ENCODE measurements at places on chromosomes 6 and 20.
A peak's percentile ranks its signal among the peaks of the same experiment; 100 is the strongest.

GRCh38 chr6:66161546-66162108, 454.6 kb upstream of the EYS start:
- no peak for DNase-seq

- no peak for DNase-seq
These were observed 55.1 kb downstream of the IRF4 start for GRCh38 chr6:446418-447366.

DNA sequence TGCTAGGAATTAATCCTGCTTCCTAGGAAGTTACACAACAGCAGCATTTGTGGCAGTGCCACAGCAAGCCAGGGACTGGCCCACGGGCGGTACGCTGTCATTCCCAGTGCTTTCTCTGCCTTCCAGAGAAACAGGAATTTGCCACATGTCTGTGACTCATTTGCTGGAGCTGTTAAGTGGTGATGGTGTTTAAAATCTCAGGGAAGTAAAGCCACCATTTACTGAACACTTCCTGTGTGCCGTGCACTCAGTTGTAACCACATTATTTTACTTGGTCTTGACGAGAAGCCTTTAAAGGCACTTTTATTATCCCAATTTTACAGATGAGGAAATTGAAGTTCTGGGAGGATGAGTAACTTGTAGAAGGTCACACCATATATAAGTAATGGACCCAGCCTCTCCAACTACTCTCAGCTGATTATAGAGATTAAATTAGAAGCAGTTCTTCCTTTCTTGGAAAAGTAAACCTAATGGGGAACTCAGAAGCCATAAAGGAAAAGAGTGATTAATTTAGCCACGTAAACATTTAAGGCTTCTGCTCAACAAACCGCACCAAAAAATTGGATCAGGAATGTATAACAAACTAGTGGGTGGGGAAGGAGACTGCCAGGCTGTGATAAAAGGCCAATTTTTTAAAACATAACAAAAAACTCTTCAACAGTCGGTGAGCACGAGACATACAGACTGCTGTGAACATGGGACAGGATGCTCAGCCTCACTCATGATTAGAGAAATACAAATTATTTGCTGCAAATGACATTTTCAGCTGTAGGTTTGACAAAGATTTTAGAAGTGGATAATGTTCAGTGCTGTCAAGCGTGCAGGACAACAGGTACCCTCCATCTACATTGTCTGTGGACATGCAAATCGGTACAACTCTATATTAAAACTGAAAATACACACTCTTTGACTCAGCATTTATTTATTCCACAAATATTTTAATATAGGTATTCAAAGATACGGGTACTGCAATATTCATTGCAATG, 311.2 kb downstream of the NRN1 start:
- no peak for DNase-seq

DNA sequence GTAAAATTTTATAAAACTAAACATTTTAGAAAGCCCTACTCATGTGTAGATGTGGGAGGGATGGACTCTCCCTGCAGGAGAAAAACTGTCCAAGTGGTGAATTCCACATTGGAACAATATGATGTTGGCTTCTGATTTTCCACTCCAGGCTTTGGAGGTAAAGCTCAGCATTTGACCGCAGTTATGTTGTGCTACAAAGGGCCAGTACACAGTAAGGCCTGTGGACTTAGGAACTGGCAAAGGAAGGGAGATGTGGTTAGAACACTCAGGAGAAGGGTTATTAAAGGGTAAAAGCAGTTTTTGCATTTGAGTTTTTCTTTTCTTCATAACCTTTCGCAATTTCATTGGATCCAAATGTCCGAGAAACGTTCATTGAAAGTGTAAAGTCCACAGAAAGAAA, 150.3 kb upstream of the SASH1 start:
- no peak for DNase-seq

- peak; percentile 43 for DNase-seq
These were observed 81.5 kb downstream of the KIF13A start for GRCh38 chr6:17905611-17906592.

GRCh38 chr6:84151669-84152068, 75.8 kb downstream of the CEP162 start:
- DNase-seq: no peak

DNA sequence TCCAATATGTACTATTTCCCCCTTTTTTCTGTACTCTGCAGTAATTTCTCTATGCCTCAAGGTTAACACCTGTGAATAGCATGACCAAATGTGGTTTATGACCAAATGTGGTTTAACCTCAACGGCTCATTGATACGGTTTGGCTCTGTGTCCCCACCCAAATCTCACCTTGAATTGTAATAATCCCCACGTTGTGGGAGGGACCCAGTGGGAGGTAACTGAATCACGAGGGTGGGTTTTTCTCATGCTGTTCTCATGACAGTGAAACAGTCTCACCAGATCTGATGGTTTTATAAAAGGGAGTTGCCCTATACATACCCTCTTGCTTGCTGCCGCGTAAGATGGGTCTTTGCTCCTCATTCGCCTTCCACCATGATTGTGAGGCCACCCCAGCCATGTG, 18.7 kb downstream of the DEK start:
- DNase-seq: no peak

DNA sequence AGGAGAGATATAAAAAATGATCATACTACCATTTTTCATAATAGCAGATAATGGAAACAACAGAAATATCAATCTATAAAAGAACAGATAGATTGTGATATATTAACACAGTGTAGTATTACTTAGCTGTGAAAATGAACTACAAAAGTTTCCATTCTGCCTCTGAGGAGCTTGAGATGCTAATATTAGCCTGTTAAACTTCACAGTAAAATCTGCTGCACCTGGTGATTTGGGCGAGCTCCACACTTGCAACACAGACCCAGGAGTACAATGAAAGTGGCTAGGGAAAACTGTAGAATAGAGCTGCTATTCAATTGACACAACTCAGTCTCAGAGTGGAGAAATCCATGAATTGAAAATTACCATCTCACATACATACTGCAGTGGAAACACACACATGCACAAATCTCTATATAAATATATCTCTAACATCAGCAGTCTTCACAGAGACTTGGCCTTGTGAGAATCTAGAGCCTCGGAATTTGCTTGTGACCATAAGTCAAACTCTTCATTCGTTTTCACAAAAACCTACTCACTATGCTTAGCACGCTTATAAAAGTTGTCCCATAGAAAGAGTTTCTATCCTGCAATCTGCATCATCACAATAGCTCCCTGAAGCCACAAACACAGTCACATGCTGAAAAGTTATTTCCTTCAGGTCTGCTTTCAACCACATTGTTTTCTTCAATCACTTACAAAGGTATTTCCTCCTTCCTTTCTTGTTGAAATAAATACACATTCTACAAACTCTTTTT, 133.0 kb downstream of the PAK5 start:
- DNase-seq: no peak

- no peak for DNase-seq
These were observed 25.0 kb downstream of the MC3R start for GRCh38 chr20:56273491-56273890.

- DNase-seq: no peak
These were observed 526.6 kb upstream of the MARCKS start for GRCh38 chr6:113330636-113330946.

- no peak for DNase-seq
These were observed 321.4 kb downstream of the FARS2 start for GRCh38 chr6:5582762-5583161.

DNA sequence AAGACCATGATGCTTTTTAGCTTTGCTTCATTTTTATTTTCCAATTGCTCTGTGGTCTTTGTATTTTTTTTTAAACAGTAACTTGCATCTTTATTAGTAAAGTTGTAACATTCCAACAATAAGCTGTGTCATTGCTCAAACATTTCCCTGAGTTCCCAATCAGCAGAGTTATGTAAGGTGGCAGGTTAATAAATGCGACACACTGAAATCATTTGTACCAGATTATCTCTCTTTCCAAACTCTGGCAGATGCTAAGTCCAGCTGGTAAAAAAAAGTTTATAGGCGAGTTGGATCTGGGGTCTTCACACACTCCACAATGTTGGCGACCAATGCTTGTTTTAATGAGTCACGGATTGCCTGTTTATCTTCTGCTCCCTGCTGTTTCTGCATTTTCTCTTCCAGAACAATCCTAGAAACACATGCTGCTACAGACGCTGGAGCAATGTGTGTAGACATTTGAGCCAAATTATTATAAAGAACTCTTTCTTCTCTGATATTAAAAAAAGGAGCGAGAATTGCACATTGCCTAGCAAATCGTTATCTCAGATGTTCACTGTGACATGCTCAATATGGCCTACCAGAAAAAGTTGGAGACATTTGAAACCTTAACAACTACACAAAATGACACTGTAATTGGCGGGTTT, 113.6 kb upstream of the IFNGR1 start:
- no peak for DNase-seq

- DNase-seq: no peak
These were observed 2.0 kb downstream of the CLIC1 start for GRCh38 chr6:31734247-31734820.

GRCh38 chr20:62644802-62645496, 2.6 kb downstream of the SLCO4A1 start:
- no peak for DNase-seq

DNA sequence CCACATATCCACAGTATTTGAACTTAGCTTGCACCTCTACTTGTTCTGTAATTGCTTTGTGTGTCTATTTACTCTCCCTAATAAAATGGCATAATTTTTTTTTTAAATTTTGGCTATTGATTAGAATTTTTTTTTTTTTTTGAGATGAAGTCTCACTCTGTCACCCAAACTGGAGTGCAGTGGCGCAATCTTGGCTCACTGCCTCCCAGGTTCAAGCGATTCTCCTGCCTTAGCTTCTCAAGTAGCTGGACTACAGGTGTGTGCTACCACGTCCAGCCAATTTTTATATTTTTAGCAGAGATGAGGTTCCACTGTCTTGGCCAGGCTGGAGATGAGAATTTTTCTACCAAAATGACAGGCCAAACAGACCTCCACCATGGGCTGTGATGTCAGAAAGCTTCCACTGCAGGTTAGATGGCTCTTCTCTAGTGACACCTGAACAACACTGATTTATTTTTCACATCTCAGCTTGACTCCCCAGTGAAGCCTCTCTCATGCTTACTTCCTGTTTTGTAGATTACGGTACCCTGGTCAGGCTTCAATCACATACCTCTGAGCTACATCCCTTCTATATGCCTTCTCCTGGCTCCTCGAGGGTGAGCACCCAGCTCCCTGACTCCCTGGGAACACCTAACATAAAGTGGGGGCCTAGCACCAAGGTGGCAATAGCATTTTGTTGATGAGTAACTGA, 112.8 kb downstream of the ARHGAP18 start:
- no peak for DNase-seq

GRCh38 chr20:59518881-59519706, 85.2 kb upstream of the PHACTR3 start:
- peak; percentile 34 for DNase-seq

All from pons (tissue), 1 donor.